Right atrium auricular region (tissue), 2 donors: ENCODE measurements at places on chromosomes 1 and 21. TPM values are rescaled to one million over a fixed set of nuclear protein-coding genes. Genes with fewer than 3 reads are reported as not detected.

- DNase-seq = no peak
Observed at GRCh38 chr1:217048104-217048707, 325.0 kb upstream of the ESRRG start.

GRCh38 chr1:108955881-108956280 is 7.4 kb downstream of the CLCC1 start:
- no peak for DNase-seq

- no peak for DNase-seq
Observed at GRCh38 chr1:40736085-40736531, 44.6 kb downstream of the NFYC start.

- no peak for DNase-seq
Observed at GRCh38 chr21:32035617-32036016, 162.8 kb downstream of the HUNK start.

DNA sequence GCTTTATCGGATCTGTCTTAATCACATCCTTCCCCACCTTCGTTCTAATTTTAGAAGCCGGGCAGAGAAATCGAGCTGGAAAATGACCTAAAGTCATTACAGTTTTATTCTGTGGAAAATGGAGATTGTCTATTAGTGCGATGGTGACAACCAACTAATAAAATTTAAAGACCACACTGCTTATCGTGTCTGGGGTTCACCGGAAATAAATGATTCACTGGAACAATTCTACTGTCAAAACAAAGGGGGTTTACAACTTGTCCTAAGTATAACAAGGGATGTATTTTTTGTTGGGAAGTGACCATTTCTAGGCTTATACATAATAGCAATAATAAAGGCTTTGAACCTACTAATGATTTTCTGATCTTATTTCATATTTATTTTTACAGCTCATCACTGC is 55.6 kb downstream of the B3GALNT2 start:
- DNase-seq = no peak

DNA sequence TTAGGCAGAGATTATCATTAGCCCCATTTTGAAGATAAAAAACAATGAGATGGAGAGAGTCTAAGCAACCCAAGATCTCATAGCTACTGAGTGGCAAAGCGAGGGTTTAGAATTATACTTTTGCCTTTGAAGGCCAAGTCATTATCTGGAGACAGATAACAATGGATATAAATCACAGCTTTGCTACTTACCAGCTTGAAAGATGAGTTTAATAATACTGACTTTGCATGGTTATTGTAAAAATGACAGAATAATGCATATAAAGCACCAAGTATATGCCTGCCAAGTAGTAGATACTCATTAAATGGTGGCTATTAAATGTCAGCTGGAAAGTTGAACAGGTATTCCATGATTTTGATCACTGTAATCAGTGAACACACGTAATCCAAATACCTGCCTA is 241.6 kb upstream of the SGIP1 start:
- no peak for DNase-seq

GRCh38 chr1:68826836-68827235 is 330.0 kb upstream of the DEPDC1 start:
- no peak for DNase-seq

GRCh38 chr1:229479660-229480399 is 28.3 kb downstream of the NUP133 start:
- DNase-seq = no peak

DNA sequence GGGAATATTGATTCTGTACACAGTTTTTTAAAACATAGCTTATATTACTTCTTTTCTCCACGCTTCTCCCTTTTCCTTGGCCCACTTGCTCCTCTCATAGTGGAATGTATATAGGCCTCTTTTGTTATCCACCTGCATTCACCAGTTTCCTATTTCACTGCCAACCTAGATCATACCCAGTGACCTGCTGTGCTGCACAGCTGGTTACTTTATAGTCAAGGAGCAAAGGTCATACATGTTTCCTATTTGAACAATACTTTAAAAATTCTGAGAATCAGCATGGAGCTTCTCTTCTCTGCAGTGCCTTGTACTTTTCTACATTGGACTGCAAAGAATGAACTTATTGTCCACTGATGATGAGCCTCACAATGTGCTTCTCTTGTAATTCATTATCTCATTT is 4.3 kb upstream of the SLC35D1 start:
- no peak for DNase-seq

Gene WNT3A
- total RNA-seq = not detected

Gene DCDC2B
- total RNA-seq = not detected

Gene OR2G6
- total RNA-seq = not detected

Gene COX20
- 64.7 TPM for total RNA-seq

Gene CD2
- total RNA-seq = 0.26 TPM
